ENCODE measurements at places on chromosomes 3 and 15.

GRCh38 chr3:57230006-57230405, 2.5 kb downstream of the APPL1 start:
- no peak for DNase-seq

- DNase-seq: no peak
These were observed 9.4 kb downstream of the TMOD2 start for GRCh38 chr15:51760805-51761204.

- peak; percentile 55 for DNase-seq
These were observed 108.3 kb upstream of the MME start for GRCh38 chr3:154971771-154972326.

DNA sequence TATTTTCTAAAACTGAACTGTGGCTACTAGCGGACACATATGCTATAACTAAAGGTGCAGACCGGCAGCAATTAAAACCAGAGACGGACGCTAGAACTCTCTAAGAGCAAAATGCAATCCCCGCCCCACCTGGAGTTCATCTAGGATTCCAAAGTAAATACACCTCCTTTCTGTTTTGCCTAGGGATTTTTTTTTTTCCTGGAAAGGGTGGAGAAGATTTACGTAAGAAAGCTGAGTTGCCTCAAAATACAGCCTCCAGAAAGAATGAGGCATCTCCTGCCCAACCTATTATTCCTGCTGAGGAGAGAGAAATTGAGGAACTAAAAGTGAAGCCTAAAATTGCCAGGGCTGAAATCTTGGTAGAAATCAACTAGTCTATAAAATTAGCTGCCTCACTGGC, 150.2 kb downstream of the TP63 start:
- DNase-seq: no peak

DNA sequence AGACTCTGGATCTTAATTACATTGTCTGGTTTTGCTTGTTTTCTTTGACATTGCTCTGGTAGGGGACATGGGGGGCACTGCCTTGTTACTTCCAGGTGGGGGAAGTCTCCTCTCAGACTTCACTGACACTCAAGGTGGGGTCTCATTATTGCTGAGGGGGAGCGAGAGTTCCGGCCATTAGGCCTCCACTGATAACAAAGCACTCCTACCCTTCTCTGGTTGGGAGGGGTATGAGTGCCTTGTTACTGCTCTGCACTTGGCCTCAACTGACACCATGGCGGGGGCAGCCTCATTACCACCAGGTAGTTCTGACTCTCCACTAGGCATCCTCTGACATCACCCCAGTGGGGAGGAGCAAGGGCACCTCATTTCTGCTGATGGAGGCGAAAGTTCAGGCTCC, 25.7 kb downstream of the SH3GL3 start:
- no peak for DNase-seq

GRCh38 chr3:12194669-12195161, 36.0 kb upstream of the TIMP4 start:
- no peak for DNase-seq

GRCh38 chr15:90161950-90162361, 39.2 kb upstream of the SEMA4B start:
- no peak for DNase-seq

GRCh38 chr3:49882166-49882565, 12.5 kb upstream of the CAMKV start:
- DNase-seq: no peak

GRCh38 chr3:172258624-172259023, 189.6 kb downstream of the GHSR start:
- DNase-seq: peak; percentile 72

DNA sequence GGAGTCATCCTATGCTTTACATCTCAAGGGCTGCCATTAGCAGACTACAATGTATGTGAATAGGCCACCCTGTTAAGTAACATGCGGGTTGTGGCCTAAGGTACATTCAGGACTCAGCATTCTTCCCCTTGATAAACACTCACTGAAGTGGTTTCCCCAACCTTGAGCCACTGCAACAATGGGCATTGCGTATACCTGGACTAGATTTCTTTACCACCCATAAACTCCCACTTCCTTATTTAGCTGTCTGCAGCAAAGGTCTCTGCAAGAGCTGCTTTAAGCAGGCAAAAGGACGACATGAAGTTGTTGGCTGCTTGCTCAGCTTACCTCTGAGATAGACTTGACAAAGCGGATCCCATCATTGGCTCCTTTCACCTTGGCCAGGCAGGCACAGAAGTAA, 16.2 kb downstream of the FYCO1 start:
- DNase-seq: no peak

GRCh38 chr15:71192816-71193215, 77.5 kb downstream of the THSD4 start:
- DNase-seq: no peak

- DNase-seq: no peak
These were observed 556.9 kb upstream of the CFAP20DC start for GRCh38 chr3:59606638-59607266.

- DNase-seq: no peak
These were observed 13.8 kb upstream of the GATA2 start for GRCh38 chr3:128506754-128507153.

GRCh38 chr15:73991260-73991659, 835 bp downstream of the STOML1 start:
- no peak for DNase-seq

GRCh38 chr3:56422316-56422715, 46.0 kb downstream of the ERC2 start:
- no peak for DNase-seq

GRCh38 chr15:77786956-77787355, 154.2 kb upstream of the LINGO1 start:
- DNase-seq: no peak

DNA sequence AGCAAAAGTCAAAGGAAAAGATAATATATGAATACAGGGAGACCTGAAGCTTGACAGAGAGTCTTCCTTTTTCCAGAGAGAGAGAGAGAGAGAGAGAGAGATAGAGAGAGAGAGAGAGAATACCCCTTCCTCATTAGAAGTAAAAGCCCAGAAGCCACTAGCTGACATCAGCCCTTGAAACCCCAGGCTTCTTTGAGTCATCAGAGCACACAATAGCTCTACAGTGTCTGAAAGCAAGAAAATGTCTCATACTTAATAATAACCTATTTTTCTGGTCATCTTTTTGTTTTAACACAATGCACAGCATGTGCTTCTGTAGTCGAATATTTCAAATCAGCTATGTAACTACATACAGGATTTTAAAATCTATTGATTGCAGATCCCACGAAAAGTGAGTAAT, 109.2 kb upstream of the NANOGP8 start:
- peak; percentile 6 for DNase-seq

- DNase-seq: no peak
These were observed 19.2 kb downstream of the DENND4A start for GRCh38 chr15:65772930-65773329.

- DNase-seq: peak; percentile 99
These were observed 330.8 kb downstream of the TIGIT start for GRCh38 chr3:114624571-114625181.
